ENCODE measurements at places on chromosomes 12 and 14. TPM values are rescaled to one million over a fixed set of nuclear protein-coding genes. Genes with fewer than 3 reads are reported as not detected.

SDR9C7 gene
- total RNA-seq: not detected

GPRC5A gene
- total RNA-seq: 0.09 TPM

SIX1 gene
- total RNA-seq: not detected

SYCP3 gene
- total RNA-seq: 0.17 TPM

GRCh38 chr12:71949646-71950045, 11.0 kb downstream of the TPH2 start:
- DNase-seq: no peak

GRCh38 chr12:93319523-93320050, 58.1 kb upstream of the NUDT4 start:
- no peak for DNase-seq

- DNase-seq: no peak
Measured at GRCh38 chr12:96241846-96242256, 47.7 kb downstream of the ELK3 start.

GRCh38 chr12:6080149-6081045, 44.1 kb downstream of the VWF start:
- DNase-seq: no peak

- DNase-seq: no peak
Measured at GRCh38 chr12:75661908-75662307, 150.5 kb upstream of the KRR1 start.

DNA sequence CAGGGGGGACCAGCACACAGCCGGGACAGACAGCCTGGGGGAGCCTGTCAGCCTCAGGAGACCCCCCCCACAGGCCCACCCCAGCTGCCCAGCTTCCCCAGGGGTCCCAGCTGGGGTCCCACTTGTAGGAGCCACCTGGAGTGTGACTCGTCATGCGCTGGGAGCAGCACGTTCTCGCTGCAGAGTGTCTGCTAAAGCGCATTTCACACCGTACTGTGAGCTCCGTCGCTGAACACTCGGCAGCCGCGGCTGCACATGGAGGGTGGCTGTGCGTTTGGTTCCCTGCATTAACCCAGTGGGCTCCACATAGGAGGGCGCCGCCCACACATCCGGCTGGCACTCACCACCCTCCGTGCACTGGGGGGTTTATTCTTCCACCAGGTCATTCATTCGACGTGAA, 56.7 kb downstream of the FBRSL1 start:
- DNase-seq: no peak

DNA sequence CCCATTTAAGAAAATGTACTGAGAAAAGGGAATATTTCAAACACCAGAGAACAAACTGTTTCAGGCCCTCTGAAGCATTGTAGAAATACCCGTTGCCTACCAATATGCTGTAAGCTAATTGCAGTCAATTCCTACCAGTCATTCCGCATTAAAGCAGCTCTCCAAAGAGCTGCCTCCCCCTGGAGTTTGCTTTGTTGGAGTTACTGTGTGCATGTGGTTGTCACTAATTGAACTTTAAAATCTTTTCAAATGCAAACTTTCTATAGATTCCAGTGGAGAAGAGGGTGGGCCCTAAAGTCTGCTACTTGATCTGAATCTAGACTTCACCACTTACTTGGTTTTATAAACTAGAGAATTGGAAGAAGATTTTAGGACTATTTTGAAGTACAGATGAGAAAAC, 112.7 kb downstream of the PLXNC1 start:
- no peak for DNase-seq

GRCh38 chr12:67370979-67371378, 101.8 kb downstream of the CAND1 start:
- no peak for DNase-seq

GRCh38 chr12:132711080-132711843, 620 bp downstream of the PGAM5 start:
- peak; percentile 50 for DNase-seq

GRCh38 chr12:128267651-128268378, 845 bp downstream of the TMEM132C start:
- peak; percentile 29 for DNase-seq

CLMN gene
- 6.0 TPM for total RNA-seq

Data from liver (tissue), 10 donors.